Activated T-helper 1 cell treated with anti-CD3 and anti-CD28 coated beads, Interleukin-12 subunit alpha, Interleukin-12 subunit beta, Interleukin-2, Interleukin-4 antibody, amounts not matched to agents 30 ng/mL and 10 ng/mL and 1 ng/mL, durations not matched to agents 14 hours and 24 hours and 36 hours (primary cell): ENCODE measurements at places on chromosomes 2 and 18. TPM values are rescaled to one million over a fixed set of nuclear protein-coding genes. Genes with fewer than 3 reads are reported as not detected.

GLS gene
- total RNA-seq = 220 and 237 TPM in 2 replicates

ZSWIM2 gene
- not detected in 2 replicates for total RNA-seq

TDRD15 gene
- not detected in 2 replicates for total RNA-seq

TTC39C gene
- 28.8 and 31.8 TPM in 2 replicates for total RNA-seq

CNDP1 gene
- total RNA-seq = not detected in 2 replicates

PSMD1 gene
- 172 and 181 TPM in 2 replicates for total RNA-seq

EFR3B gene
- 0.21 and 0.22 TPM in 2 replicates for total RNA-seq
